ENCODE measurements at places on chromosomes 11 and 22. TPM values are rescaled to one million over a fixed set of nuclear protein-coding genes. Genes with fewer than 3 reads are reported as not detected.
A peak's percentile ranks its signal among the peaks of the same experiment; 100 is the strongest.

DMC1 gene
- 4.9 TPM for polyA plus RNA-seq

OR4A16 gene
- polyA plus RNA-seq = not detected

SMDT1 gene
- polyA plus RNA-seq = 86.4 TPM

GRCh38 chr11:35248558-35249323 is 109.8 kb downstream of the CD44 start:
- DNase-seq = no peak

DNA sequence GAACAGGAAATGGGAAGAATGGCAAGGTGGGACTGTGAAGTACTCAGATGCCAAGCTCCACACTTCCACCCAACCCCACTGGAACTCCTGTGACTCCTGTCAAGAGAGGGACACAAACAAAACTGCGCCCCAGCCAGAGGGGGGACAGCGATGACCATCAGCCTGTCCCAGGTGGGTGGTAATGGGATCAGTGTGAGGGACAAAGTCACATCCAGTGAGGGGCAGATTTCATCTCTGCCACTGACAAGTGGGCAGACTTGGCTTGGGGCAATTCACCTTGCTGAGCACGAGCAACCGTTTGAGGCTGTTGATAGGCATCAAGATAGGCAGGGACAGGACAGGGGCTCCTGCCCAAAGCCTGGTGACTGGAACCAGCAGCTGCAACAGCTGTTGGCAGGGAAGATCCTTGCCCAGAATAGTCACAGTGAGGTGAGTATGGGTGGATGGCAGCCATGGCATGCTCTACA is 105.4 kb upstream of the PITPNB start:
- no peak for DNase-seq

- no peak for DNase-seq
These were observed at the start of gene FREY1 for GRCh38 chr11:45906965-45907611. Gene FREY1, minus strand, starts transcription at chr11:45907271. Its CDS starts 26 bp downstream, at chr11:45907245.

DNA sequence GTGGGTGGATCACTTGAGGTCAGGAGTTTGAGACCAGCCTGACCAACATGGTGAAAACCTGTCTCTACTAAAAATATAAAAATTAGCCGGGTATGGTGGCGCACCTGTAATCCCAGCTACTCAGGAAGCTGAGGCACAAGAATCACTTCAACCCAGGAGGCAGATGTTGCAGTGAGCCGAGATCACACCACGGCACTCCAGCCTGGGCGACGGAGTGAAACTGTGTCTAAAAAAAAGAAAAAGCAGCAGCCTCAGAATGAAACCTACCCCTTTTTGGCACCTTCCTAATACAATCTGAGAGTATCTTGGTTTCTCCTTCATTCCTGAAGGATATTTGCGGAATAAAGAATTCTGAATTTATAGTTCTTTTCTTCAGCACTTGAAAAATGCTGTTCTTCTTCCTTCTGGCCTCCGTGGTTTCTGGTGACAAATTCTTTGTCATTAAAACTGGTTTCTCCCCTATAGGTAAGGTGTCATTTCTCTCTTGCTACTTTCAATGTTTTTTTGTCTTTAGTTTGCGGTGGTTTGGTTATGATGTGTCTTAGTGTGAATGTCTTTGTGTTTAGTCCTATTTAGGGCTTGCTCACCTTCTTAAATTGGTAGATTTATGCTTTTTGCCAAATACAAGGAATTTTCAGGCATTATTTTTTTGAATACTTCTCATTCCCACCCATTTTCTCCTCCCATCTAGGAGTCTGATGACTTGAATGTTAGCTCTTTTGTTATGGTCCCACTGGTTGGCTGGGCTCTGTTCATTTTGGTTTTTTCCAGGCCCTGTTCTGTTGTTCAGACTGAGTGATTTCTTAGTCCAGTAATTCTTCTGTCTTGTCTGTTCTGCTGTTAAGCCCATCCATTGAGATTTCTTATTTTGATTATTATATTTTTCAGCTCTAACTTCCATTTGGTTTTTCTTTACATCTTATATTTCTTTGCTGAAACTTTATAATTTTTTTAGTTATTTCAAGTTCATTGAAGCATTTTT is 15.4 kb downstream of the ASRGL1 start:
- no peak for DNase-seq

GRCh38 chr11:78069465-78069864 is 5.8 kb downstream of the THRSP start:
- DNase-seq = no peak

DNA sequence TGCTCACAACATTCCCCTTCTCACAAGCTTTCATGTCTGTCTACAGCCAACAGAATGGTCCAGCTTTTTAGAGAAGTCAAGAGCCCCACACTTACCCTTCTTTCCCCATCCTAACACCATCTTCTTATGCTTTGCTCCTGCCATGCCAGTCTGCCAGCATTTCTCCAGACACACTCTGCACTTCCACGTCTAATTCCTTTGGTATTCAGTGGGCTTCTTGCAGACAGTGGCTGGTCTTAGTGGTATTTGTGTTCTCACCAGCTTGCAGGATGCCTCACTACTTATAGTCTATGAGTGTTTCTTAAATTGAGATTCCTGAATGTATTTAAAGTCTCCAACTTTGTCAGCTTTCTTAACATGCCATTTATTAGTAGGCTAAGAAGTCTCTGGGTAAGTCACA is 154.4 kb downstream of the BBOX1 start:
- no peak for DNase-seq

- DNase-seq = peak; percentile 22
These were observed 9.8 kb downstream of the PRMT3 start for GRCh38 chr11:20397281-20397680.

DNA sequence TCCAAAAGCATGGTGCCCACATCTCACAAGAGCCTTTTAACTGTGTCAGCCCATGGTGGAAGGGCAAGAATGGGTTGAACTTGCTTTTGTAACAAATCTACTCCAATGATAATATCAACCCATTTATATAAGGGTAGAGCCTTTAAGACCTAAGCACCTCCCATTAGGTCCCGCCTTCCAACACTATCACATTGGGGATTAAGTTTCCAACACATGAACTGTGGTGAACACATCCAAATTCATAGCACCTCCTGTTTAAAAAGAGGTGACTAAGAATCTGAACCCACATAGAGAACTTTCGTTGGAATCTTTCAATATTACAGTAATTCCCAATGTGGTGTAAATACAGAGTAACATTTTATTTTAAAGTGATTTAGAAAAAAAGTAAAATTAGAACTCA is 9.2 kb upstream of the CNTF start:
- DNase-seq = no peak

Data from left renal pelvis (tissue), 4 donors.